Stimulated activated CD4-positive, alpha-beta T cell treated with anti-CD3 and anti-CD28 coated beads, TNF-alpha, amount 100 ng/mL, for 1 hour (primary cell): ENCODE measurements at places on chromosomes 12 and 14.

DNA sequence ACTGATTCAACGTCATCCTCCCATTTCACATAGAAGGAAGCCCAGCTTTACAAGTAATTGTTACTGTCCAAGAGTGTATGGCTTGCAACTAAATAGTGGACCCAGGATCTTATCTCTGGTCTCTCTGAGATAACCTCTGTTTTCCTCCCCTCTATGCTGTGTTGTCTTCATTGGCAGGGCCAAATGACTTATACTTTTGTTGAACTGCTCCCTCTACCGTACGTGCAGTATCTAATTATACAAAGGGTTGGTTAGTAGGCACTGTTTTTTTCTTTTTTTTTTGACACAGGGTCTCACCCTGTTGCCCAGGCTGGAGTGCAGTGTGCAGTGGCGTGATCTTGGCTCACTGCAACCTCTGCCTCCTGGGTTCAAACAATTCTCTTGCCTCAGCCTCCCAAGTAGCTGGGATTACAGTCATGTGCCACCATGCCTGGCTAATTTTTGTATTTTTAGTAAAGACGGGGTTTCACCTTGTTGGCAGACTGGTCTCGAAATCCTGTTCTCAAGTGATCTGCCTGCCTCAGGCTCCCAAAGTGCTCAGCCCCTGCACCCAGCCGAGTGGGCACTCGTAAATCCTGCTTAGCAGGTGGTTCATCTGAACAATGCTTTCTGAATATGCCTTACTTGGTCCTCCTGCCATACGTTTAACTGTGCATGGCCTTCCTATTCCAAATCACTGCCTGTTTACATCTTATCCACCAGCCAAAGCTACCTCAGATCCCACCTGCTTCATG is 162.1 kb downstream of the ADCK1 start:
- DNase-seq = no peak

DNA sequence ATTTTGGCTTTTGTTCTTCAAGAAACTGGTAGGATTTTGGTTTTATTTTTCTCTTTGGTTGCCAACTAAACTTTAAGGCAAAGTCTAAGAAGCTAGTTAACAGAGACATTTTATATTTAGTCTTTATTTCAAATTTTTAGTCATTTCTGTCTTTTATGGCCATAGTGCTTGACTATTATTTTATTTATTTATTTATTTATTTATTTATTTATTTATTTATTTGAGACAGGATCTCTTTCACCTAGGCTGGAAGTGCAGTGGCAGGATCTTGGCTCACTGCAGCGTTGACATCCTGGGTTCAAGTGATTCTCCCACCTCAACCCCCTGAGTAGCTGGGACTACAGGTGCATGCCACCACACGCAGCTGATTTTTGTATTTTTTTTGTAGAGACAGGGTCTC is 3.1 kb downstream of the MON2 start:
- DNase-seq = no peak

DNA sequence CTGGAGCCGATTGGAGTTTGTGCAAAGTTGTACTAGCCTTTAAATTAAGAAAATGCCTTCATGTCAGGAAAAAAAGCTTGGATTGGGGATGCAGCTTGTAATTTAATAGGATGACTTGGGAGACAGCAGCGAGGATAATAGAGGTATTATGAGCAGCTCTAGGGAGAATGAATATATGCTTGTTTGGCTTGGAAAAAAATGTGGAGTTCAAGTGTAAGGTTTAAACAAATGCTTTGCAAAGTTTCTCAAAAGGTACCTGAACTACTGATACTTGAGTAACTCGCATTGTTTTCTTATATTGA is 65.3 kb upstream of the RASSF3 start:
- no peak for DNase-seq

DNA sequence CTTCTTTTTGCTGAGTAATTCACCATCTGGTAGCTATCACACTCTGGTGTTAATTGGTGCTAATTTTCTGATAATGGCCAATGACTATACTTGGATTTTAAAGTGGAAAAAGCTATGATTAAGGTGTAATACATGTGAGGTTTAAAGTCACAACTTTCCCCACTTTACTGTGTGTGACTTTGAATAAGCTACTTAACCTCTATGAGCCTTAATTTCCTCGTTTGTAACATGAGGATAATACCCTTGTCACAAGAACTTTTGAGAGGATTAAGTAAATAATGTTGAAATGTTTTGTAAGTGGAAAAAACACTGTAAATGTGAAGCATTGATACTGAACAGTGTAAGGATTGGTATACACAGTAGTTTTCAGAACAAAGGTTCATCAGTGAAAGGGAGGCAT is 65.3 kb downstream of the MSRB3 start:
- no peak for DNase-seq

DNA sequence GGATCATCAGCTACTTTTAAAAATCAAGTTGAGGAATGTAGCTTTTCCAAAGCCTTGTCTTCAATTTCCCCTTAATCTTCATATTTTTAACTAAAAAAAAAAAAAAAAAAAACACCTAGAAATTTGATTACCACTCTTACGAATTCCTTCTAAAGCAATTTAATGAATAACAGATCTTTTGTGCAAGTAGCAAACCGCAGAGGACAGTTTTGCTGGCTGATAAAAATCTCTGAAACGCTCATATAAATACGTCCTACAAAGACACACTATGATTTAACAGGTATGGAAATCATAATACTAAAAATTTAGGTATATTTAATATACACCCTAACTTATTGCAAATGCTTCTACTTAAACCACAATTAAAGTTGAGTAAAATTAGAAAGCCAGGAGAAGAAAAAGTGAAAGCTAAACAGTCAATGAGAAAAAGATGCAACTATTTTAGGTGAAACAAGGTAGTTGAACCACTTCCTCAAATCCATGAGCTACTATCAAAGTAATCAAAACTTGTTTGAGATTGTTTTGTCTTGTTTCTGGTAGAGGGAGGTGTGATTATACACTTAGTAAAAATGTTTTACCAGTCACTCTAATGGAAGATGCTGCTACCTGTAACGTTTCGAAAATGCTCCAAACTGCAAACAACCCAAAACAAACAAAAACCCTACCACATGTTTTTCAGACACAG is 2.2 kb downstream of the PAWR start:
- DNase-seq = no peak

DNA sequence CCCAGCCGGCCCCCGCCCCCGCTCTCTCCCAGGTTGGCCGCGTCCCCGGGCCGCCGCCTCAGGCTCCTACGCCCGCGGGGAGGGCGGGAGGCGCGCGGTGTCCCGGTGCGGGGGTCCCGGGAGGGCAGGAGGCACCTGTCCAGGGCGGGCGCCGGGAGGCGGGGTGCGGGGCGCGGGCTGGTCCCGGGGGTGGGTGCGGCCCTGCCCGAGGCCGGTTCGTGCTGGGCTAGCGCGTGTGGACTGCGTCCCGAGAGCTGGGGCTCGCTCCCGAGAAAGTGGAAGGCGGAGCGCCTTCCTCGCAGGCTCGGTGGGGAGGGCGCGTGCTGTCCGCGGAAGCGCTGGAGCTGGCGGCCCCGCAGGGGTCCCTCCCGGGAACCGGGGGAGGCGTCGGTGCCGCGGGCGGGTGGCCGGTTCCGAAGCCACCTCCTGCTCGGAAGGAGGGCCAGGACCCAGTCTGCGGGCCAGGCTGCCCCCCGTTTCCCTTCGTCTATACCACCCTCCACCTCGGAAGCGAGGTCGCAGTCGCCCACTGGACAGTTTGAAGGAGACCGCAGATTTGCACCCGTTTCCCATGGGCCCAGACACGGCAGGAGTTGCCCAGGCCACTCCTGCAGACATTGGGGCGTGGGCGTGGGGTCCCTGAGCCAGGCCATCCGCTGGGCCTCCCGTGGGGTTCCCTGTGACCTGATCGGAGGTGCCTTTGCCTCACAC is 636 bp downstream of the ZFYVE21 start:
- DNase-seq = no peak

DNA sequence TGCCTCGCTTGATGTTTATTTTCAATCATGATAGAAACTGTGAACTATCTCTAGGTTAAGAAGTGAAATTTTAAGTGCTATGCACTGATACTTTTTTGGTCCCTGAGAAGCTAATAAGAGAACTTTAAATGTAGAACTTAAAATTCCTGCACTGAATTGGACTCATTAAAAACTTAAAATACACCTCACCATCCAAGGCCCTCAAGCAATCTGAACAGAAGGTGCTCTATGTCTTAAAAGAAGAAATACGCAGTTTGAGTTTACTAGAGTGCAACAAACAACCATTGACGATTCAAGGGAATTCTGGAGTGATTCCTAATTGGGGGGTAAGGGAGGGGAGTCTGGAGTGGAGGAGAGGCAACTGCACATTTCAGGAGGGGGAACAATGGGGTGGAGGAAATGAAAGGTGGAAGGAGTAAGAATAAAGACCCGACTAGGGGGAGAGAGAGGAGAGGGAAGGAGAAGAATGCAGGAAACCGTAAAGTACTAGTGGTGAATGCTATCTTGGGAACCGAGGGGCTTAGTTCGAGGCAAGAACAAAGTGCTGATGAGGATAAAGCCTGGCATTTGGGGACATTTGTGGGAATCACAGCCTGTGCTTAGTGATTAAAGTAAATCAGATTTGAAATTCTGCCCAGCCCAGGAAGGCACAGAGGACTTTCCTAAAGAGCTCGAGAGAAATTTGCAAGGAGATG is 389.7 kb downstream of the AACS start:
- no peak for DNase-seq

GRCh38 chr14:57871459-57872080 is 5.7 kb upstream of the SLC35F4 start:
- no peak for DNase-seq

- no peak for DNase-seq
These were observed 501 bp downstream of the RIMKLB start for GRCh38 chr12:8698132-8698851.

GRCh38 chr14:80100681-80101080 is 110.6 kb downstream of the DIO2 start:
- DNase-seq = no peak

DNA sequence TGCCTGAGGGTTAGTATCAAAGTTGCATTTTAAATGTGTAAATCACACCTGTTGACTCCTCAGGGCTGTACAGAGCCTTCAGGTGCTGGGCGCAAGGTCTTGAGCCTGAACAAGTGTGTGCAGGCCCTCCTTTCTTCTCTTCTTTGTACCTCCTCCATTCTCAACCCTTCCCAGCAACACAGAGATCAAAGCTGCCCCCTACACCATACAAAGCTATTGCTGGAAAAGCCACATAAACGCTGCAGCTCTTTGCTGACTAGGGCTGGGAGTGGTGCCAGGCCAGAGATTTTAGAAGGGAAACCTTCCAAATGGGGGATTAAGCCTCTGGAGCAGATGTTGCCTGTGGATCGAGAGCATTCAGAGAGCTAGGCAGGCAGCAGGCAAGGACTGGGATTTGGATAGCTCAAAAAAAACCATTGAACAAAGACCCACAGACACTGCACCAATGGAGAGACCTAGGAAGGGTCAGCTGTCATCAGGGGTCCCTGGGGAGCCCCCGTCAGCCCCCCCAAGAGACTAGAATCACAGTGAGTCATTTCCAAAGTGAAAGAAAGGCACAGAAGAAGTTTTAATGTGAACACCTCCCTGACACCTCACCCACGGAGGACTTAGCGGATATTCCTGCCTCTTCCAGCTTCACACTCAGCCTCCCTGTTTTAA is 18.2 kb upstream of the SUSD6 start:
- no peak for DNase-seq

DNA sequence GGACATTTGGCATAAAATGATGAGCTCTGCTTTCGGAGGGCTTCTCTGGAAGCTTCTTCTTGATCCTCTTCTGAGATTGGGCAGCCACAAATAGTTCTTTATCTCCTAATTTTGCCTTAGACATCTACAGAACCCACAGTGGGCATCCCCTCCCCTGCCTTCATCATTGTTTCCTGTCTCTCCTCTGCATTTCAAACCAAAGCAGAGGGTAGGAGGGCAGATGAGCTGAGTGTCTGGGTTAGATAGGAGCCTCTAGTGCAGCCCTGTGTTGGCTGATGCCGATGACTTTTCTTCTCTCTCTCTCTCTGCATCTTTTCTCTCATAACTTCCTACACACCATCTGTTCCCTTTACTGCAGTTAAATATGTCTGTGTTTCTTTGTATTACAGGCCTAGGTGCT is 8.5 kb upstream of the IL26 start:
- DNase-seq = no peak

DNA sequence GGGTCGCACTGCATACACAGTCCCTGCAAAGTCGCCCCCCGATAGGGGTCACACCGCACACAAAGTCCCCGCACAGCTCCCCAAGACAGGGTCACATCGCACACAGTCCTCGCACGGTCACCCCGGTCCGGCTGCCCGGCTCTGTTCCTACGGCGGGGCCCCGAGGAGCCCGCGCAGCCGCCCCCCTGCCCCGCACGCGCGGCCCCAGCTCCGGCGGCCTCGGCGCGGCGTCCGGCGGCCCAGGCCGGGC is 300 bp downstream of the SSH1 start:
- no peak for DNase-seq

DNA sequence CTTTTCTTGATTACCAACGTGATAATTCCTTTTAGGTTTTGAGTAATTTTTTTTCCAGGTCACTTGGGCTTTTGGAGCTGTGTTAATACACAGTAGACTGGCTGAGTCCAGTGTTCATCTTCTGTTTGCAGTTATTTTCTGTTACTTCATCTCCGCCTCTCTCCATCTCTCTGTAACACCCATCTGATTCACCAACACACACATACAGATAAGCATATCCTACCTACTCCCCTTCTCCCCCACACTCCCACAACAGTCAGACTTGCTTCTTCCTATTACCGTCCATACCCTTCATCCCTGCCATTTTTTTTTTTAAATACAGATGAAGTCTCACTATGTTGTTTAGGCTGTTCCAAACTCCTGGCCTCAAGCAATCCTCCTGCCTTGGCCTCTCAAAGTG is 72.7 kb upstream of the MANSC4 start:
- no peak for DNase-seq

DNA sequence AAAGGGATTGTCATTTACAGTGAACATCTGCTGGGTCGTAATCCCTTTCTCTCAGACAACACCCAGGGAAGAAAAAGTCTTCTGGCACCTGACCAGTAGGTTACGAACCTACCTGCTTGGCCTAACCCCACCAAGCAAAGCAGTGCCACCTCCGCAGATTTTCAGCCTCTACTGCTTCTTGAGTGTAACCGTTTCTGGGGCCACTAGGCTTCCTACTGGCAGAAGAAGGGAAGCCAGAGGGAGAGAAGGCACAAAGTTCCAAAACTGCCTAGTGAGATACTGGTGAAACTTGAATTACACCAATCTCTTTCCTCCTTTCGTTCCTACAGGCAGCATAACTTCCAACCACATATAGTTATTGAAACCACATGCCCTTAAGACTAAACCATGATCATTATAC is 383.6 kb downstream of the BCAT1 start:
- no peak for DNase-seq

- no peak for DNase-seq
These were observed 3.0 kb upstream of the MYBPC1 start for GRCh38 chr12:101591781-101592180.

DNA sequence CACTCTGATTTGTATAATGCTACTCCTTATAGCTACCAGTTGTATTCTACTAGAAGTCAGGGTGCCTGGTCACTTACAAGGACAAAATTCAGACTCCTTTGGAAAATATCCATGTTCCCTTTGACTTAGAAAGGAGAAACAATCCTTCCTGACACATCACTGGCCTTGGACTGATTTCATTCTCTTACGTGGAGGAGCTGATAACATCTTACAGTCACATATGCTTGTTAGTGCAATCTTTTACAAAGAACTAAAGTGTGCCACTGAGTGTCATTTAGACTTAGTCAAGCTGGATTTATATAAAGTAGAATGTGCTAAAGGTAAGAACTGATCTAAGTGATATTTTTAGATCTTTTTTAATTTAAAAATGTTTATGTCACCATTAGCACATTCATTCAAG is 131.0 kb upstream of the TMTC2 start:
- DNase-seq = no peak
